Heart left ventricle (tissue), 16 donors: ENCODE measurements at places on chromosomes 4 and X. TPM values are rescaled to one million over a fixed set of nuclear protein-coding genes. Genes with fewer than 3 reads are reported as not detected.

PPP1R3F gene
- 31.7 TPM for polyA plus RNA-seq

ITM2A gene
- polyA plus RNA-seq, result 31.0 TPM

PSAPL1 gene
- polyA plus RNA-seq, result not detected

SPP1 gene
- 1.6 TPM for polyA plus RNA-seq

GAGE12F gene
- not detected for polyA plus RNA-seq

- H3K36me3 ChIP-seq, result no peaks in the 10 kb centered on the region
- H3K4me3 ChIP-seq, result no peak overlapping the region
- no peaks in the 10 kb centered on the region for H3K27me3 ChIP-seq
- DNase-seq, result no peak
Measured at GRCh38 chr4:73573794-73574528, 46.3 kb downstream of the RASSF6 start.

DNA sequence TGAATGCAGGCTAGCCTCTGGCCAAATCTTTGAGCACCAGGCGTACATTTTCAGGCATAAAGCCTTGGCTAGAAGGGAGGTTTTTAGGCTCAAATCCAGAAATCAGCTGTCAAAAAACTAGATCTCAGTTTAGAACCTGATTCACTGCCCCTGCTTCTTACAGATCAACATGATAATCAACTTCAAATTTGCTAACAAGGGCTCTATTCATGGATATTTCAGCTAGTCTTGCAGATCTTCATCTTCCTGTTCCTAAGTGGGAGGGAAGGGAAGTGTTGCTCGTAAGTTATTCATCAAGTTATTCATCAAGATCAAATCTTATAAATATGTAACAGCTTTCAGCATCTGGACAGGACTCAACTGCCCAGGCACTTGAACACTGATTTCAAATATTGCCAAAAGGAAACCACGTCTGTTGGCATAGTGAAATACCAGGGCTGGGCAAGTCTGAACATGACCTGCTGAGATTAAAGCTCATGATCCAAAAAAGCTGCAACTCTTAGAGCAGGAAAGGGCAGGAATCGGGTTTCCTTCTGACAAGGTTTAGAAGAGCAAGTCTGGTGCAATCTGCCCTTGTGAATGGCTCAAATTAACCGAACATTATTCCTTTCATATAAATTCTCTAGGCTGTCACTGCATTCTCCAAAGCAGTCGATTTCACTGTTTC, 200.3 kb downstream of the PDGFC start:
- no peaks in the 10 kb centered on the region for H3K36me3 ChIP-seq
- peak overlapping the region; percentile 10 for H3K4me3 ChIP-seq
- H3K27me3 ChIP-seq, result no peaks in the 10 kb centered on the region
- no peaks in the 10 kb centered on the region for H3K4me1 ChIP-seq
- DNase-seq, result no peak

DNA sequence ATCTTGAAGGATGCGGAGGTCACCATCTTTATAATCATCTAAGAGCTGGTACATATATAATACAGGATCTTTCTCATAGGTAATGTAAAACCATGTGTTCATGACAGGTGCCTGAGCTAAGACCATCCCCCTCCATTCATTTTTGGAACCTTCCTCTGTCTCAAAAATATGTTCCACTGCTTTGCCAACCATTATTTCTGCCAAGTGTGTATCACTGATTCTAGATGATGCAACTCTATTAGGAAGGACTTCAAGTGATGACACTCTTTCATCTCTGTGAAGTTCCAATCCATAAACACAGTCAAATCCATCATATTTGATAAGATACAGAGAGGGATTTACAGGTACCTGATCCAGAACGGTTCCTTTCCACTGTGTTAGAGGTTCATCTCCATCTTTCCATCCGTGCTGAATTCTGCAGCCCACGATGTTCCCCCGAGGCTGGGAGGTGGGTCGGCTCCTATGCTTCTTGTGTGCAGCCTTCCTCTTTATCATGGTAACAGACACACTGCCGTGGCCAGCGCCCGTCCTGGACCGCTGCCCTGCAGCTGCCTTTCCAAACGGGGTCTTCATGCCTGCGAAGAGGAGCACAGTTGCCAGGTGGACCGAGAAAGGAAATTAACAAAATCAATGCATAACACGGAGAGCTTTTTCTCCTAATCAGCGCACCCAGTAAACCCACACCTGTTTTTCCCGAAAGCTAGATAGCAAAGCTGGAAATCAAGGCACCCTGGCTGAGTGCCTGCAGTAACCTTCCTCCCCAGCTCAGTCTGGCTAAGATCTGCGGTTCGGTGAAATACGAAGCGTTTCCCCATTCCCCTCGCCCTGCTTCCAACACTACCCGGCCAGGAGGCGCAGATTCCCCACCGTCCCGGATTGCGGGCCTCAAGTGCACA, 718 bp downstream of the SPIN3 start:
- no peak for DNase-seq
- peak overlapping the region; percentile 54 for H3K27ac ChIP-seq
- H3K27me3 ChIP-seq, result no peaks in the 10 kb centered on the region

DNA sequence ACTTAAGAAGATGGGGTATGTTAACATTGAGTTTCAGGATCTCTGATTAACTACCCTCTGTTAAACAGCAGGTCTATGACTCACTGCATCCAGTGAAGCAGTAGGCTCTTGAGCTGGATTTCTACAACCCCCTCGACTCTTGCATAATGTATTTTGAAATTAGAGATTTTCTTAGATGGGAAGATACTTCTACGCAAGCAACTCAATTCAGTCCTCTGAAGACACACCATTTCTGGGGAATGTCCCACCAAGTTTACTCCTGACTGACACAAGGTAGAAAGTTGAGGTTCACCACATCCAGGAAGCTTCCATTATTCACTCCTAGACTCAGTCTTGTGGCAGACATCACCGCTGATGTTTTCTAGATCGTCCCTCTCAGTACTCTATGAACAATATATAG, 12.9 kb downstream of the PALLD start:
- H3K27me3 ChIP-seq, result no peaks in the 10 kb centered on the region
- DNase-seq, result no peak
- H3K27ac ChIP-seq, result no peak overlapping the region
- no peaks in the 10 kb centered on the region for H3K4me1 ChIP-seq
- no peak overlapping the region for H3K4me3 ChIP-seq

DNA sequence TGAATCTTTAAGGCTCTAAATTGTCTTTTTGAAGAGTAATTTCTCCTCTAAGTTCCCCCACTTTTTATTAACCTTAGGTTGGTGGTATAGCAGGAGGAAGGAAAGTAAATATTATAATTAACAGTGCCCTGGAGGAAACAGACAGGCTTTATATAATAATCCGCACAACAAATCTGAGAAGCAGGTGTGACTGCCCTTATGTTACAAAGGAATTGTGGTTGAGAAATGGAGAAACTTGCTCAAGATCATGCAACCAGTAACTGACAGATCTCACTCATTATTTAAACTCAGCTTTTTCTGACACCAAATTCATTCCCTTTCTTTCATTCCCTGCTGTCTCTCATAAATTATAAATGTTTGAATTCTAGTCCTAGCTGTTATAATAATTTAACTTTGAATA, 282.0 kb downstream of the PPP3CA start:
- no peak for DNase-seq
- H3K4me1 ChIP-seq, result peaks cover 8% of the 10 kb centered on the region
- no peak overlapping the region for H3K4me3 ChIP-seq
- H3K36me3 ChIP-seq, result no peaks in the 10 kb centered on the region

DNA sequence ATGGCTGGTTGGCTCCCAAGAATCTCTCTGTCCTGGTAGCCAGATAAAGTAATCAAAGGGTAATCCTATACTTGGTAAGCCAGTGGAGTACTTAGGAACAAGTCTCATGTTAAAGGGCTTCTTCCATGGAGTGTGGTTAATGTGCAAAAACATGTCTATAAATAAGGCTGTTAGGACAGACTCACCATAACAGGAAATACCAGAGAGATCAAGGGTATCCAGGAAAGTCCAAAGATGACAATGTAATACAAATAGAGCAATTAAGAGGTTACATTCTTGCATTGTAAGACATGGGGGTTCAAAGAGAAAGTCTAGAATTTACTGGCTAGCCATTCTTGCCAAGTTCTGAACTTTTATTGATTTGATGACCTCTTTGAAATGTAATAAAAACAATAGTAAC, 61.9 kb upstream of the ZCCHC13 start:
- H3K36me3 ChIP-seq, result no peaks in the 10 kb centered on the region
- DNase-seq, result no peak
- no peak overlapping the region for H3K4me3 ChIP-seq
- H3K27me3 ChIP-seq, result peaks cover 9% of the 10 kb centered on the region
- H3K4me1 ChIP-seq, result no peaks in the 10 kb centered on the region

GRCh38 chr4:53653484-53654053, 62.3 kb upstream of the LNX1 start:
- H3K36me3 ChIP-seq, result no peaks in the 10 kb centered on the region
- no peak overlapping the region for H3K4me3 ChIP-seq
- H3K27me3 ChIP-seq, result no peaks in the 10 kb centered on the region
- H3K27ac ChIP-seq, result peak overlapping the region; percentile 48

DNA sequence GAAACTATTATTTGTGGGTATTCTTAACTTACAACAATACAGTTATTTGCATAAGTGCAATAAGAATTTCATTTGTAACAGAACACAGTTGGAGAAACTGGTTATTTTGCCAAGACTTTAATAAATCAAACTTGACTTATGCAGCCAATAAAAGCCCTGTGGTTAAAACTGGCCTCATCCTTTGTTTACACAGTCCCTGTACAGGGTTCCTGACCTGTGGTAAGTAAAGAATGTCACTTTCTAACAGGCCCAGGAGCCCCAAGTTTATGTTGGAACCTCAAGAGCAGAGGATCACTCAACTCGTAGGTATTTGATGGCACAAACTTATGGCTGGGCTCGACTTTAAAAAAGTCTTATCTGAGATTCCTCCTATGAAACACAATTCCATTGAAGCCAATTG, 88.6 kb upstream of the PTCHD1 start:
- H3K36me3 ChIP-seq, result no peaks in the 10 kb centered on the region
- DNase-seq, result no peak
- no peaks in the 10 kb centered on the region for H3K27me3 ChIP-seq
- H3K4me3 ChIP-seq, result no peak overlapping the region

- no peaks in the 10 kb centered on the region for H3K36me3 ChIP-seq
- H3K4me1 ChIP-seq, result no peaks in the 10 kb centered on the region
- H3K4me3 ChIP-seq, result no peak overlapping the region
- DNase-seq, result no peak
- H3K27me3 ChIP-seq, result no peaks in the 10 kb centered on the region
- no peak overlapping the region for H3K27ac ChIP-seq
Measured at GRCh38 chr4:90757534-90758060, 630.4 kb downstream of the CCSER1 start.

GRCh38 chrX:79728421-79728820, 286.1 kb upstream of the TBX22 start:
- no peak overlapping the region for H3K4me3 ChIP-seq
- H3K36me3 ChIP-seq, result no peaks in the 10 kb centered on the region
- no peak for DNase-seq
- H3K27ac ChIP-seq, result no peak overlapping the region
- H3K27me3 ChIP-seq, result no peaks in the 10 kb centered on the region

GRCh38 chr4:56971383-56971782, 6.0 kb downstream of the NOA1 start:
- peaks cover 16% of the 10 kb centered on the region for H3K4me1 ChIP-seq
- H3K36me3 ChIP-seq, result peaks cover 80% of the 10 kb centered on the region
- H3K27me3 ChIP-seq, result no peaks in the 10 kb centered on the region
- no peak for DNase-seq
- no peak overlapping the region for H3K27ac ChIP-seq

DNA sequence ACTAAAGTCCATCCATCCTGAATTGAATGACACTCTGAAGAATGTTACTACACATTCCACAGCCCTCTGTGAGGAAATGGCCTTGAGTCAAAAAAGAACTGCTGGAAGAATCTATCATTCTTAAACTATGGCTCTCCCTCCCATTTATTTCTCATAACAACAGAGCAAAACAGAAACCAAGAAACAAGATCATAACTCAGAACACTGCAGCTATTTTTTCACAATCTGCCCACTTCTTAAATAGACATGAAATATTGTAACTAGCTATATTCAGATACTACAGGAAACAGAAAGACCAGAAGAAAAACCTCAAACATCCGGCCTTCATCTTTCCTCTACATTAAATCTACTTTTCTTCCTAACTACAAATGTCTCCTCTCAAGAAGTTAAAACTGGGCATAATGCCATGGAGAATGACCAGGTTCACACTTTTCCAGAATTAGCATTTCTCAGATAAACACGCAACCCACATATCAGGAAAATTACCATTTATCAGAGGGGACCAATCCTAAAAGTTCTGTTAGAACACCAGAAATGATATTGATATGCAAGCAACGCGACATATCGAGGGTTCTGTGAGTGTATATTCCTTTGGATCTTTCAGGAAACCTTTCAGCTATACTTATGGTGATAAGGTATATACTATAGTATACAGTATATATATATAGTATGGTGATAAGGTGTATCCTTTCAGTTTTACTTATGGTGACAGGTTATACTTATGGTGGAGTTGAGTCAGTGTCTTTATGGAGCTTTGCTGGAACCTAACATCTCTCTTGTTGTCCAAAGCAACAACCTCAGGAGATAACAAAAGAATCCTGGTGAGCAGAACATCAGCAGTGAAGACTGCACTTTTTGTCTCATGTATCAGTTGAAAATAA, 60.4 kb upstream of the IRF2 start:
- H3K36me3 ChIP-seq, result no peaks in the 10 kb centered on the region
- H3K4me3 ChIP-seq, result no peak overlapping the region
- no peaks in the 10 kb centered on the region for H3K27me3 ChIP-seq
- no peak for DNase-seq
- peaks cover 43% of the 10 kb centered on the region for H3K4me1 ChIP-seq
- H3K27ac ChIP-seq, result peak overlapping the region; percentile 39
